ENCODE measurements at places on chromosomes 5 and 9.

DNA sequence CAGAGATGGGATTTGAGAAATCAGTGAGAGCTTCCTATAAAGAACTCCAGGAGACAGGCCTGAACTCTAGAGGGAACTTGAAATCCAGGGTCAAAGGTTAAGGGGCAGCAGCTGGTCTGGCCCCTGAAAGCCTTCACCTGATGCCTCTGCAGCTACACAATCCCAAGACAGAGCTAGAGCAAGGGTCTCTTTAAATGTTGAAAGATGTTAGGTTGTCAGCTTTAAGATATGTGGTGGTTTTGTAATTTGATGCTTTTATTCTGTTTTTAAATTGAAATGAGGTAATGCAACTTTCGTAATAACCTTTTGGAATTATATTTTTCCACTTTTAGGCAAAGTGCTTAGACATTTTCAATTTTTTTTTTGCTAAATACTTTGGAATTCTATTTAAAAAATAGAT, 2.4 kb downstream of the SOWAHA start:
- no peak for DNase-seq

- no peak for DNase-seq
Measured at GRCh38 chr9:77028478-77028877, 9.0 kb downstream of the FOXB2 start.

DNA sequence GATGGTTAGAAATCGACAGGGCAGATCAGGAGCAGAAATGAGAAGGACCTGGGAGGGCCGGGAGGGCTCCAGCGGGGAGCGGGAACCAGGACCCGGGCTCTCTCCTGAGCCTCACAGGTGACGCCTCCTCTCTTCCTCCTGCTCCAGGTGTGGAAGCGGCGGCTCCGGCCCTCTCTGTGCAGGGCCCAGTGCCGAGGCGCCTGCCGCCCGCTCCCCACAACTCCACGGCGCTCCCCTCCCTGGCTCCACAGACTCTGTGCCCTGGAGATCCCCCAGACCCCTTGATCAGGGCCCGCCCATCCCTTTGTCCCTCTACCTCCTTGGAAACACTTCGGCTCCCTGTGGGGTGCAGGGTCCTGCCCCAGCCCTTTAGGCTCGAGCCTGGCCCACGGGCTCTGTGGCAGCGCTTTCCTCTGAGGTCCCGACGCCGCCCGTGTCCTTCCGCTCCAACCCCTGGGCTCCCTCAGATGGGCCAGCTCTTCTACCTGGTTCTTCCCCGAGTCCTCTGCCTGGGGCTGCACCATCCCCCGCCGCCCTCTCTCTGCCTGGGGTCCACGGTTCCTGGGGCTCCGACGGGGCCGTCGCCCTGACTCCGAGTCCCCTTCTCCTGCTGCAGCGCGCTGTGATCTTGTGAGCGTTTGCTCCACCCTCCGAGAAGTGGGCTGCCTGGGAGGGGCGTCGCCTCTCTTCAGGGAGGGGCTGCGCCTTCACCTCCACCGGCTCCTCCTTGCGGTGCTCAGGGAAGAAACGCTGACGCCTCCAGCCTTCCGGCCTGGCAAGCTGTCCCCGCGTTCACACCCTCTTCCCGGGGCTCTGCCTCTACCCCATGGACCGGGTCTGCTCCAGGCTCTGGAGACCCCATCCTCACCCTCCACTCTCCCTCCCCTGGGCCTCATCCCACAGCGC, 22.4 kb upstream of the SLC6A3 start:
- no peak for DNase-seq

DNA sequence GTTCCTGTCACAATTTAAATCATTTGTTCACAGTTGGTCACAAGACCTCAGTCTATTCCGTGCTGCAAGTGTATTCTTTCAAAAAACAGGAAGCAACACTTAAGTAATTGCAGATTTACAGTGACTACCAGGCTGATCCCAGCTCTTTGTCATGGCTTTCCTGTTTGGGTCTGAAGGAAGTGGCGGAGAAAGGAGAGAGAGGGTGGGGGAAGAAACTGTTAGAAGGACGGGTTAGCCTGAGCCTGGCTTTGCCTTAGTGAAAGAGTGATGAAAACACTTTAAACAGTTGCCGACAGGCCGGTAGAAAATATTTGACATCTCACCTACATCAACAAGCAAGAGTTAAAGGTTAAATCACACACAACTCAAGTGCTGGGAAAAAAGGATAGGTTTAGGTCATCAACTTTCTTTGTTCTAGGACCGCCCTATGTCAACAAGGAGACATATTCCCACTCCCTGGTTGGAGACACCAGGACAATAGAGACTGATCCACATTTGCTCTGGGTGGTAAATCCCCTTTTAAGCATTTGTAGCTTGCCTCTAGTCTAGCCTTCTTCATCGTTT, 102.2 kb upstream of the DAB2 start:
- no peak for DNase-seq

DNA sequence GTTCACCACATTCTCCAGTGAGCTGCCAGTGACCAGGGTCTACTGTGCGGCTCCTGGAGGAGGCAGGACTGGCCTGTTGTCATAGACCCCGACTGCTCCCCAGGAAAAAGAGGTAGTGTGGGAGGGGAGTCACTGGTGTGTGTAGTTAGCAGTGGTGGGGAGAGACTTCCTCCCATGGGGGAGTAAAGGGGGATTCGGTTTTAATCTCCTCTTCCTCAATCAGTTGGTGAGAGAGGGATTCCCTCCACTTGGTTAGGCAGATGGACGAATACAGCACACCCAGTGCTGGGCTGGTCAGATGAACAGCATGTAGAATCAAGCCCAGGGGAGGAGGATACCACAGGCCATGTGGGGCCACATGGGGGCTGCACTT, 207.6 kb upstream of the S1PR3 start:
- DNase-seq, result no peak

GRCh38 chr5:73777192-73777591, 151.2 kb downstream of the ARHGEF28 start:
- no peak for DNase-seq

Measured in stimulated activated CD8-positive, alpha-beta memory T cell treated with anti-CD3 and anti-CD28 coated beads, Interleukin-7, amount 100 ng/mL, for 1 hour (primary cell).